ENCODE measurements at places on chromosomes 7 and 10.
A peak's percentile ranks its signal among the peaks of the same experiment; 100 is the strongest.

DNA sequence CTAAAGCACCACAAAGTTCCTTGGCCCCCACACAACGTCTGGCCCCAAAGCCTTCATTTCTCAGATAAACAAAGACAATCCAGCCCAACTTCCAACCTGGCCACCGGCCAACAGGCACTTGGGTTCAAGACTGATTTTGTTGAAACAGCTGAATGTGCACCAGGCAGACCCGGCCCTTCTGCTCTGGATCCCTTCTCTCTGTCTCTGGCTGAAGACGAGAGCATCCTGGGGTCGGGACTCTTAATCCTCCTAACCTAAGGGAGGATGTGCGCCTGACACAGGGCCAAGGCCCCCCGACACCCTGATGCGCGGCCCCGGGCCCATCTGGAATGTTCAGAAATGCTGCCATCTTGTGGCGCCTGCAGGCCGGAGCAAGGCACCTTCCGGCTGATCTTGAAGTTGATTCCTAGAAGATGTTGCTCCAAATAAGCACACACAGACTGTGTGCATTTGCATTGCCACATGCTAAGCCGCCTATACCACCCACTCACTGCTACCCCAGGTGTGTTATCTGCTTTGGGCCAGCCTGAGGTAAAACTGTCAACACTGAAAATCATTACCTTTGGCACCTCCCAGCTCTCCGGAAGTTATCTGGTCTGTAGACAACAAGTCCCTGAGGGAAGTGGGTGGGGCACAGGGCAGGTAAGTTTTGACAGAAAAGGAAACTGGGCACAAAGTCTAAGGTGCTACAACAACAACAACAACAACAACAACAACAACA, 98.4 kb upstream of the HABP2 start:
- peak; percentile 24 for DNase-seq

- DNase-seq = no peak
These were observed 11.6 kb downstream of the MICALL2 start for GRCh38 chr7:1447551-1448244.

- no peak for DNase-seq
These were observed 694.2 kb upstream of the FZD8 start for GRCh38 chr10:36336315-36336714.

DNA sequence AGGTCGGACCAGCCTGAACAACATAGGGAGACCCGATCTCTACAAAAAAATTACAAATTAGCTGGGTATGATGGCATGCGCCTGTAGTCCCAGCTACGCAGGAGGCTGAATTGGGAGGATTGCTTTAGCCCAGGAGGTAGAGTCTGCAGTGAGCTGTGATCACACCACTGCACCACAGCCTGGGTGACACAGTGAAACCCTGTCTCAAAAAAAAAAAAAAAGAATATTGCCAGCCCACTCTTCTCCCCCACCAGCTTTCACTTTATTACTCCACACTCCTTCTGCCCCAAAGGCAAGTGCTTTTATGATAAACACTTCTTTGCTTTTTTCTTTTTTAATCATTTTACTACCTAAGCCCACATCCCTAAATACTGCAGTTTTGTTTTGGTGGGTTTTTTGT, 14.8 kb downstream of the RAB19 start:
- no peak for DNase-seq

DNA sequence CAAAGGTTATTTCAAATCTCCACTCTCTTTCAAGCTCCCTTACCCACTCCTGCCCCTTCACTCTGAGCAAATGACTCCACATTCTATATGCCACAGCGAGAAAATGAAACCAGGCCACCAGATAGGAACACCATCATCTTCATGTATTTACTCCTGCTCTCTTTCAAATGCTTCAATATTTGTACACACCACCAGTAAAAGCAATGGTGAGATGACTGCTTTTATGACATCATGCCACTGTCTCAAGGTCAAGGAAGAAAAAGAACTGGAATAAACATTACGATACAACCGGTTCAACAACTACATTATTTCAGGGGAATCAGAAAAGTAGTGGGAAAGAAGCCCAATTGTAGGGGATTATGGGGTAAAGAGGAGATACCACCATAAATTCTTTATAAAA, 32.7 kb downstream of the PUS7 start:
- DNase-seq = no peak
